Effector memory CD4-positive, alpha-beta T cell (primary cell): ENCODE measurements at places on chromosomes 7 and 10.

DNA sequence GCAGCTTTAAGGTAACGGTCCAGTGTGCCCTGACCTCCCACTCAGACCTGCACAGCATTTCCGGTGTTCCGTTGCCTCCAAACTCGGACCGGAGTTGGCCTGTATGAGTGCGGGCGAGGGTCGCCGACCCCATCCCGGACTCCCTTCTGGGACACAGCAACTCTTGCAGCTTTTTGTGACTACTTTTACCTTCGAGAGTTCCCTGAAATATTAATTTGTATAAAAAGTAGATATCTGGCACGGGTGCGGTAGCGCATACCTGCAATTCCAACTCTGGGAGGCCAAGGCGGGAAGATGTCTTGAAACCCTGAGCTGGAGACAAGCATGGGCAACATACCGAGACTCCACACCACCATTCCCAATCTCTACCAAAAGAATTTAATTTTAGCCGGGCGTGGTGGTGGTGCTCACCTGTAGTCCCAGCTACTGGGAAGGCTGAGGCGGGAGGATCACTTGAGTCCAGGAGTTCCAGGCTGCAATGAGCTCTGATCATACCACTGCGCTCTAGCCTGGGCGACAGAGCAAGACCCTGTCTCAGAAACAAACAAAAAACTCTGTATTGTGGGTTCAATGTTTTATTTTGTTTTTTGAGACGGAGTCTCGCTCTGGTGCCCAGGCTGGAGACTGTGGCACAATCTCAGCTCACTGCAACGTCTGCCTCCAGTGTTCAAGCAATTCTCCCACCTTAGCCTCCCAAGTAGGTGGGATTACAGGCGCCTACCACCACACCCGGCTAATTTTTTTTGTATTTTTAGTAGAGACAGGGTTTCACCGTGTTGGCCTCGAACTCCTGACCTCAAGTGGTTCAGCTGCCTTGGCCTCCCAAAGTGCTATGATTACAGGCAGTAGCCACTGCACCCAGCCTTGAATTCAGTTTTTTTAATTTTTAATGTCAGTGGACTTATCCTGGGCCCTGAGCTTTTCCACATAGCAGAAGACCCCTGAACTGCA, 1.1 kb upstream of the PPP1R35 start:
- DNase-seq, result no peak

- no peak for DNase-seq
These were observed 28.6 kb downstream of the PARD3 start for GRCh38 chr10:34786464-34786863.

- DNase-seq, result no peak
These were observed 37.0 kb downstream of the EPDR1 start for GRCh38 chr7:37957221-37957970.

DNA sequence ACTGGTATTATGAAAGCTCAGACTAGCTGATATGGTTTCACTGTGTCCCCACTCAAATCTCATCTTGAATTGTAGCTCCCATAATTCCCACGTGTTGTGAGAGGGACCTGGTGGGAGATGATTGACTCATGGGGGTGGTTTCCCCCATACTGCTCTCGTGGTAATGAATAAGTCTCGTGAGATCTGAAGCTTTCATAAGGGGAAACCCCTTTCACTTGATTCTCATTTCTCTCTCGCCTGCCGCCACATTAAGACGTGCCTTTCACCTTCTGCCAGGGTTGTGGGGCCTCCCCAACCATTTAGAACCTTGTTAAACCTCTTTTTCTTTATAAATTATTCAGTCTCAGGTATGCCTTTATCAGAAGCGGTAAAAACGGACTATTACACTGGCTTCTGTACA, 40.3 kb downstream of the COL13A1 start:
- DNase-seq, result no peak

DNA sequence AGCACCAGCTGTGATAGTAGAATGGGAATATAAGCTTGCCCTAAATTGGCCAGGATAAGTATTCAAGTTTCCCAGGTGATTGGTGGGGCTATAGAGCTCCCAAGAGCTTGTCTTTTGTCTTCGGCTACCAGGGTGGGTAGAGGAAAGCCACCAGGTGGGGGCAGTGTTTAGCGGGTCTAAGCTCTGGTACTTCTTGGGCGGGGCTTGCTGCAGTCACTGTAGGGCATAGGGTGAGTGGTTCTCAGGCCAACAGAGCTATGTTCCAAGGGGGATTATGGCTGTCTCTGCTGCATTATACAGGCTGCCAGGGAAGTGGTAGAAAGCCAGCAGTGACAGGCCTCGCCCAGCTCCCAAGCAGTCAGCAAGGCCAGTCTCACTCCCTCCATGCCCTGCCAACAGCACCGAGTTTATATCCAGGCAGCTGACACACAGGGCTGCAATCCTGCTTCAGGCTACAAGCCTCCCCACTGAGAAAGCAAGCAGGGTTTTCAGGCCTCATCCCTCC, 110.7 kb downstream of the ZNF467 start:
- DNase-seq, result peak; percentile 31

DNA sequence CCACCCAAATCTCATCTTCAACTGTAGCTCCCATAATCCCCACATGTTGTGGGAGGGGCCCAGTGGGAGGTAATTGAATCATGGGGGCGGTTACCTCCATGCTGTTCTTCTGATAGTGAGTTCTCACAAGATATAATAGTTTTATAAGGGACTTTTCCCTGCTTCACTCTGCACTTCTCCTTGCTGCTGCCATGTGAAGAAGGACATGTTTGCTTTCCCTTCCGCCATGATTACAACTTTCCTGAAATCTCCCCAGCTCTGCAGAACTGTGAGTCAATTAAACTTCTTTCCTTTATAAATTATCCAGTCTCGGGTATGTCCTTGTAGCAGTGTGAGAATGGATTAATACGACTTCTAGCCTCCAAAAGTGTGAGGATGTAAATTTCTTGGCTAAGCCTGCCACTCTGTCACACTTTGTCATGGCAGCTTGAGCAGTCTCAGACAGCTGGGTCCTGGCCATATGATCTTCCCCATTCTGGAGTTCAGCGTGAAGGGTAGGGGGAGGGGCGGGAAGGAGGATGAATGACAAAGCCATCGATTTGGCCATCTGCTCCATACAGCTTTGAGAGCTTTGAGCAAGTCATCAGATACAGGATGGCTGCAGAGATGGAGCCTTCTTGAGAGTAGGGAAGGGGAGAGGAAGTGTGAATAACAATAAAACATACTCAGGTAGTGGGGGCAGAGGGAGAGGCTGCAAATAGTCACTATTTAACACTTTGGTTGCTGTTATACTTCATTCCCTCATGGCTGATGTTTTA, 19.1 kb upstream of the INPP5F start:
- no peak for DNase-seq

DNA sequence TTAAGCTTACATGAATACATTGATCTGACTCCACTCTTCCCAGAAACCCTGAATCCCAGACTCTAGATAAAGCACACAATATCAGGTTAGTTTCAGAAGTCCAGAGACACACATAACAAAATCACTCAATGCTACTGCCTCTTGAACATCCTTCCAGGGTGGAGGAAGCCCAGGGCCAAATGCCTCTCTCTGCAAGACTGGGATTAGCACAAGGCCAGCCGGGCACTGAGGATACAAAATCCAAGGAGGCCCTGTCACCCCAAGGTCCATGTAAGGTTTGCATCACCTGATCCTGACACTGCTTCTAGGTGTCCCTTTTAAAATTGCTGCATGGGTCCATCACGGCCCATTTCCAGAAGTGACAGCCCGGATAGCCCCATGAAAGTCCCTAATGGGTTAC, 2.6 kb upstream of the PLXNA4 start:
- no peak for DNase-seq

- no peak for DNase-seq
These were observed 14.3 kb upstream of the DAGLB start for GRCh38 chr7:6461946-6462550.
